ENCODE measurements at places on chromosomes 3 and 15. TPM values are rescaled to one million over a fixed set of nuclear protein-coding genes. Genes with fewer than 3 reads are reported as not detected.

Gene SPINK8
- not detected for total RNA-seq

Gene IGSF11
- not detected for total RNA-seq

Gene FEZF2
- not detected for total RNA-seq

Gene NMNAT3
- 11.3 TPM for total RNA-seq

Gene TMEM39A
- 29.6 TPM for total RNA-seq

Gene KBTBD13
- under 0.01 TPM for total RNA-seq

Gene STAC
- total RNA-seq, result 7.7 TPM

Gene CDHR4
- total RNA-seq, result not detected

Gene MME
- 53.0 TPM for total RNA-seq

Gene TMEM212
- not detected for total RNA-seq

Gene ADCY5
- not detected for total RNA-seq

Gene CPEB1
- not detected for total RNA-seq

Gene STXBP5L
- total RNA-seq, result not detected

Gene MANF
- 219 TPM for total RNA-seq

Gene APPL1
- 49.0 TPM for total RNA-seq

Gene IL17RC
- total RNA-seq, result 23.6 TPM

Gene HRG
- total RNA-seq, result not detected

Gene PAQR5
- total RNA-seq, result 14.5 TPM

Gene MYEF2
- 0.43 TPM for total RNA-seq

Gene PRTG
- total RNA-seq, result under 0.01 TPM

Gene ABCF3
- 65.2 TPM for total RNA-seq

Gene RETNLB
- total RNA-seq, result not detected

Gene PLCL2
- total RNA-seq, result 1.3 TPM

Gene SCN11A
- total RNA-seq, result under 0.01 TPM

Gene ARGFX
- total RNA-seq, result not detected

Gene SLC25A38
- total RNA-seq, result 16.9 TPM

Gene CHRM5
- total RNA-seq, result not detected

Gene IL17RB
- 1.2 TPM for total RNA-seq

Gene ZCWPW2
- 0.21 TPM for total RNA-seq

Gene PXYLP1
- total RNA-seq, result 8.7 TPM

Gene OR5K2
- not detected for total RNA-seq

Gene RSL24D1
- 127 TPM for total RNA-seq

Measured in tracheal epithelial cell (primary cell).